ENCODE measurements at places on chromosomes 5 and 9.

GRCh38 chr9:101716629-101717028, 21.8 kb downstream of the GRIN3A start:
- no peak for DNase-seq

- DNase-seq: no peak
These were observed 124.3 kb downstream of the MRPS30 start for GRCh38 chr5:44932922-44933585.

- no peak for DNase-seq
These were observed 168.6 kb downstream of the MPDZ start for GRCh38 chr9:13110766-13111417.

- no peak for DNase-seq
These were observed 21.9 kb downstream of the ANKH start for GRCh38 chr5:14849516-14850294.

Data from effector memory CD8-positive, alpha-beta T cell (primary cell).